Epithelial cell of esophagus (primary cell): ENCODE measurements at places on chromosomes 3 and 15.

GRCh38 chr15:61090386-61091288, 138.5 kb downstream of the RORA start:
- DNase-seq: no peak

GRCh38 chr3:65641777-65642176, 396.9 kb downstream of the MAGI1 start:
- no peak for DNase-seq

DNA sequence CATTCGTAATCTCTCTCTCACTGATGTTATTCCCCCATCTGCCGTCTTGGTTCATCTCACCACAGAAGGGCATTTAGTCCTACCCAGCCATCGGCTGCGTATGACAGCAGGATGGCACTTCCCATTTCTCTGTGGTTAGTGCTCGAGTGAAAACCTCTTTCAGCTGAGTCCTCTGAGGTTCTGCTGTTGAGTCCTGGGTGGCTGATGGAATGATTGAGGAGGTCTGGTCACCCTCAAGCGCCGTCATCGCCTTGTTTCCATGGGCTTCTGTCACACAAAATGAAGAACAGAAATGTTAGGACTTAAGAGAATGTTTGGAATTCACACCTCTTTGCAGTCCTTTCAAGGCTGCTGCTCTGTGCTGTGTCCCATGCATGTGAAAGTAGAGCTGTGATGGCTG, 9.4 kb upstream of the SACM1L start:
- no peak for DNase-seq

- DNase-seq: peak; percentile 95
These were observed 86.9 kb downstream of the DCLK3 start for GRCh38 chr3:36677331-36678007.

- DNase-seq: no peak
These were observed 105.6 kb downstream of the NFKBIZ start for GRCh38 chr3:101954936-101955335.

DNA sequence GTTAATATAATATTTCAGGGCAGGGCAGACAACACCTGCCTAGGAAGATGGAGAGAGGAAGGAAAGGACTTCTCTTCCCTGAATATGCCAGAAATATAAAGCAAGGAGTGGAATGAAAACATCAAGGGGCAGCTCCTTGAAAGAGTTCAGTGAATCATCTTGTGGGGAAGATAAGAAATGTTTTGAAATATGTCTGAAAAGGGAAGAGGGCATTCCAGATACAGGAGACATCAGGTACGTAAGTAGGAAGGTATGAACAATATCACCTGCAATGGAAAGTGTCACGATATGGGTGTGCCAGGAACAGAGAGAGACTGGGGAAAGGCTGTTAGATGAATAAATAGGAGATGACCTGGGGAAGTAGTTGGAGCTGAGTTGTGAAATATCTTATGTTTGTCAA, 75.8 kb upstream of the WDR72 start:
- DNase-seq: peak; percentile 27

- no peak for DNase-seq
These were observed 543.7 kb downstream of the FHIT start for GRCh38 chr3:60707452-60708020.

DNA sequence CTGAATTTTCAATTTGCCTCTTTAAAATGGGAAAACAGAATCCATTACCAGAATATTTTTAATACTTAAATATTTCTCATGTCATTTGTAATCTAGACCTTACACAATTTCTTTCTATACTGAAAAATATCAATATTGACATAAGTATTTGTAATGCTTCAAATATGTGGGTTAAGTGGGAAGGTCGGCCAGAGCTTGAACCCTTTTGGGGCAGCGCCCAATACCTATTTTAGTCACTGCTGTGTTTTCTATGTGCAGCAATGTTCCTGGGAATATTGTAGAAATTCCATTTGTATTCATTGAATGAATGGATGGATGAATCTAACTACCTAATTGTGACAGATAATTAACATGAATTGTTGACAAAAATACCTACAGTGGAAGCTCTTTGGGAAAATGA, 459.7 kb upstream of the ZNF717 start:
- peak; percentile 1 for DNase-seq

DNA sequence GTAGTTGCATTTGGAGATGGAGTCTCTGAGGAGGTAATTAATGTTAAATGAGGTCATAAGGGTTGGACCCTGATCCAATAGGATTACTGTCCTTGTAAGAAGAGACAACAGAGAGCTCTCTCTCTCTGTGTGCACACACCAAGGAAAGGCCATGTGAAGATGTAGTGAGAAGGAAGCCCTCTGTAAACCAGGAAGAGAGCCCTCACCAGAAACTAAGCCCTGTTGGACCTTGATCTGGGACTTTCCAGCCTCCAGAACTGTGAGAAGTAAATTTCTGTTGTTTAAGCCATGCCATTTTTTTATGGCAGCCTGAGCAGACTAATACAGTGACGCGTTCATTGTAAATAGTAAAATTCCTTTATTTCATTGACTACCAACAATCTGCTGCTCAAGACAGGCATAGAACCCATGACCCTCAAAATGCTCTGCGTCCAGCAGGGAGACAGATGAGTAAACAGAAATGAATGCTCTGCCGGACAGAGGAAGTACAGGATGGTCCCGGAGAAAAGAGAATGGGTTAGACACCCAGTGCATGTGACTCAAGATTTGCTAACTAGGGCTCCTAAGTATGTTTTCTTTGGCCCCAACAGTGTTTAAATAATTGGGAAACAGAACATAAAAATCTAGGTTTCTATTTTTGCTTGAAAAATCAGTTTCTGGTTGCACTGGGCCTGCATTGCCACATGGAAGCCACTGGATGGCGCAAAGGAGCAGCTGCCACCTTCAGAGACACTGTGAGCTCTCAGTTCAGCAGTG, 37.9 kb upstream of the TNFAIP8L3 start:
- DNase-seq: peak; percentile 46

DNA sequence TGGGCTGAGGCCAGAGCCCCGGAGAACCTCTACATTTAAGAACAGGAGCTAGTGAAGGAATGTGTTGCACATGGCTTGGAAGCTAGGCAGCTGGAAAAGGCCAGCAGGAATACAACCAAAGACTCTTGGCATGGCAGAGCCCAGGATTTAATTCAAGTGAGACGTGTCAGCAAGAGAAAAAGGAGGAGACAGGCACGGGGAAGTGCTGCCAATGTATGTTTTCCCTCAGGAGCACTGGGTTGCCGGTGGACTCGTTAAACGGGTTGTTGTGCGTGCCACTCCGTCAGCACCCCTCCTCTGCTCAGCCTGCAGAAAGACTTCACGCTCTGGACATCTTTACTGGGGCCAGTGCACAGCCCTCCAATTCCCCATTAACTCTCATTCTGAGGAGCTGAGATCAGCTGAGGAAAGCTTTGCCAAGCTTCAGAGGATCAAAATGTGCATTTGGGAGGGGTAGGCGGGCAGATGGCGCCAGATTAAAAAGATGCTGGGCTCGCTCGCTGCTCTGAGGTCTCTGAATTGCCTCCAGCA, 103.7 kb downstream of the PDZRN3 start:
- peak; percentile 56 for DNase-seq

GRCh38 chr3:163863146-163863545, 1215.2 kb downstream of the SI start:
- DNase-seq: no peak

DNA sequence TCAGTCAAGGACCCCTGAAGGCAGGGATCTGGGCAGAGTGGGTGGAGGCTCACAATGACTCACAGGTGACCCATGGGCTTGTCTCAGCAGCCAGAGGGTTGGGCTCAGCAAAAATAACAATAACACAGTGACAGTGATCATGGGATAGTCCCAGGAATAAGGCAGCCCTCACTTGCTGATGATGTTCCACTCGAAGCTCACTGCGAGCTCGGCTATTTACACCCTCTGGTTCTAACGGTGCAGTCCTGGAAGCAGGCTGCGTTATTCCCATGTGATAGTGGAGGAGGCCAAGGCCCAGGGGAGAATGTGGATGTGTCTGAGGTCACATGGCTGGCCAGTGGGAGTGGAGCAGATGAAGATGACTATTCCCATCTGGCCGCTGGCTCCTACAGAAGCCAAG, 16.2 kb downstream of the CCDC33 start:
- peak; percentile 14 for DNase-seq

DNA sequence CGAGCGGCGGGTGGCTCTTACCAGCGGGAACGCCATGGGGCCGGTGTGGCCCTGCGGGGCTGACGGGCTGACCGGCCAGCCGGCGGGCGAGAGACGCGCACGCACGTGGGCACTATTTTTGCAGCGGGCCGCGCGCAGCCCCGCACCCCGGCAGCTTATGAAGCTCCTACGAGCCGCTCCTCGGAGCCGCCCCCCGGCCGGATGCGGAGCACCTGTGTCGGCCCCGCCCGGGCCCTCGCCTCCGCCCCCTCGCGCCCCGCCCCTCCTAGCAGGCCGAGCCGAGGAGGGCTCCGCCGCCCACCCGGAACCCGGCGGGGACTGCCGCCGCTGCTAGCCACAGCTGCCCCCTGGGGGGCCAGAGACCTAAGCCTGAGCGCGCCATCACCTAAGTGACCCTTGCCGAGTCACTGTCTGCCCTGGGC, 683 bp upstream of the CPEB1 start:
- DNase-seq: no peak

DNA sequence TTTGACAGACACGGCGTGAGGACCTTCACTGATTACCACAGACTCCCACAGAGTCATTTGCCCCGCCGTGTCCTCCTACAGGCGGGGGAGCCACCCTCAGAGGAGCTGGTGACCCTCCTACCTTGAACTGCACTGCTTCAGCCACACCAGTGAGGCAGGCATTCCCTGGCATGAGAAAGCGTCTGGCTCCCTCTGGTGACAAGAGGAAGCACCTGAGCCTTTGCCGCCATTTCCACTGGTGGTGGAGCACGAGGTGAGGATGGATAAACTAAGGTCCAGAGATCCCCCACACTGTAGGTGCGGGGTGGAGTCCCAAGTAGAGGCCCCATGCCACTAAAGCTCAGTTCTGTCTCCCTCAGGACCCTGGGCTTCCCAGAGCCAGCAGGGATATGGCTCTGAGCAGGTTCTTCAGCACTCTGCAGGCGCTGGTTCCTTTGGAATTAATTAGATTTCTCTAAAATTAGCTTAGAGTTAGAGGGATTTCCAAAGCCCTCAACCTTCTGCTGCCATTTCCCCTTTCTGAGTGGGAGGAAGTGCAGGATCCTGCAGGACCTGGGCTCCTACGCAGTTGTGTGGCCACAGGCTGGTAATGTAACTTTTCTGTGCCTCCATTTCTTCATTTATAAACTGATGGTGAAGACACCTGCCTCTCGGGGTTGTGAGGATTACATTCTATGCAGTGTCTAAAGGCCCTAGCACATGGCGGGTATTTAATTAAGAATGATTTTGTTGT, 224.0 kb downstream of the SLCO3A1 start:
- peak; percentile 80 for DNase-seq

DNA sequence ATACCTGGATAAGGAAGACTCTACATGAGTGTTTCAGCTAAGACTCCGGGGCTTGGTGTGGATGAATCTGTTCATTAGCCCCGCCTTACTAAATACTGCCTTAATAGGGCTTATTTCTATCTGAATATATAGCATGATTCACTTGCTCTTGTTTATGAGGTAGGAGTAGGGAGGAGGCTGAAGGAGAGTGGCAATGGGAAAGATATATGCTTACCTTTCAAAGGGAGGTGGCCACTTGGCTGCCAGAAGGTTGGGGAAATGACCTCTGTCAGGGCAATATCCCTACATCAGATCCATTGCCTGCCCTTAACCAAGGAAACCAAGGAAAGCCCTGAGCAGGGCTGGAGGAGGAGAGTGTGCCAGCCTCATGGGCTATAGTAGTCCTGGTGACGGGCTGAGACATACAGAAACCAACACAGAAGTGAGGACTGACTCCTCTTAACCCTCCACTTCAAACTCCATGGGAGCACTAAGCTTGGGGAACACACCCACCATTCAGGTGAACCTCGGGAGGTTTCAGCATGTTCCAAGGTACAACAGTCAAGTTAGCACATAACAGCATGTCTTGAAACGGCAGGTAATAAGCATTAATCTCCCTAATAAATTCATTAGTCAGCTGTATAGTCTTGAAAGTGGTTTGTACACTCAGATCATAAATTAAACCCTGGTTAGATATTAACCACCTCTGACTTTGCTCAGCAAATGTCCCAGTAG, 80.1 kb downstream of the EOMES start:
- no peak for DNase-seq

GRCh38 chr15:80324545-80325080, 72.6 kb upstream of the CTXND1 start:
- no peak for DNase-seq

- DNase-seq: no peak
These were observed 116.9 kb downstream of the NFKBIZ start for GRCh38 chr3:101966226-101966625.

- DNase-seq: no peak
These were observed 594.1 kb downstream of the FGF12 start for GRCh38 chr3:192133271-192133670.

DNA sequence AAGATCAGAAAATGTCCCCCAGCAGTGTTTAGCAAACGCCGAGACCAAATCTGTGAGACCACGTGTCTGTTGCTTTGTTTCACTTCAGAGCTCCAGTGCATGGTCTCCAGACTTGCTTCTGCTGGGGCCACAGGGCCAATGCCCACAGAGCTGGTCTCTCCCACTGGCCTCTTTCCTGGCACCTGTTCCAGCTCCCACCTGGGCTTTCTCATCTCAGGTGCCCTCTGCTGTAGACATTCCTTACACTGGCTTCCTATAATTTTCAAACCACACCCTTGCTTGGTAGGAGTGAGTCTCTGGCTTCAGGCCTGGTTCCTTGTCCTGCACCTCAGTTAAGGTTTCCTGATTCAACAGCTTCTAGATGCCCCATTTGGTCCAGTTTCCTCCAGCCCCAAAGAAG, 243.1 kb downstream of the ADAMTS17 start:
- DNase-seq: no peak

DNA sequence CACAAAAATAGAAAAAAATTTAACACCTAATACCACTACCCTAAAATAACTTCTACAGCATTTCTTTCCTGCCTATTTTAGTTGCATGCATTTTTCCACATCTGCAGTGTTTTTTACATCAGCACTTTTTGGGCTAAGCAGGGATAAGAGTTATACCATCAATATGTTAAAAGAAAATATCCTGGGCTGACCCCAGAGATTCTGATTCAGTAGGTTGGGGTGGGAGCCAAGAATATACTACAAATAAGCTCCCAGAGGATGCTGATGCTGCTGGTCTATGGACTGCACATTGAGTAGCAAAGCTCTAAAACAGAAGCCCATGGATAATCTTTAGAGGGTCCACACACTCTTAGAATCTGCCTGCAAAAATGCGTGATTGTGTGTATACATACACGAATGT, 14.8 kb downstream of the FYCO1 start:
- no peak for DNase-seq

GRCh38 chr15:48421362-48421761, 90.1 kb downstream of the DUT start:
- DNase-seq: no peak

DNA sequence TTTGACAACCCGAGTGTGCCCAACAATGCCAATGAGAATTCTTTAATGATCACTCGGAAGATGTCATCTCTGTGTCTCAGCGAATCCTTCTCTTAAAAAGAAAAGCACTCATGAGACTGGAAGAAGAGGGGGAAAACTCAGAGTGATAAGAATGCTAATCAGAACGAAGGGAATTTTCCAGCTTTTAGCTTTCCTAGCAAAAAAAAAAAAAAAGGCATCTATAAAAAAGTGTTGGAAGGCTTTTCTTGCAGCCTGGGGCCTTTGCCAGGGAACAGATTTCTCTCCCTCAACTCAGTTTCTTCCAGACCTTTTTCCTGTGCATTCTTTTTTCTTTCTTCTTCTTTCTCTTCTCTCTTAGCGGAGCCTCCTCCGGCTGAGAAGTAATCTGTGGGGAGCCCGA, 80.5 kb upstream of the NEO1 start:
- no peak for DNase-seq

- peak; percentile 32 for DNase-seq
These were observed 88.9 kb downstream of the EOMES start for GRCh38 chr3:27633224-27633545.

- no peak for DNase-seq
These were observed 137.9 kb downstream of the KCNAB1 start for GRCh38 chr3:156258301-156258700.
